ENCODE measurements at places on chromosomes 12 and 14.

DNA sequence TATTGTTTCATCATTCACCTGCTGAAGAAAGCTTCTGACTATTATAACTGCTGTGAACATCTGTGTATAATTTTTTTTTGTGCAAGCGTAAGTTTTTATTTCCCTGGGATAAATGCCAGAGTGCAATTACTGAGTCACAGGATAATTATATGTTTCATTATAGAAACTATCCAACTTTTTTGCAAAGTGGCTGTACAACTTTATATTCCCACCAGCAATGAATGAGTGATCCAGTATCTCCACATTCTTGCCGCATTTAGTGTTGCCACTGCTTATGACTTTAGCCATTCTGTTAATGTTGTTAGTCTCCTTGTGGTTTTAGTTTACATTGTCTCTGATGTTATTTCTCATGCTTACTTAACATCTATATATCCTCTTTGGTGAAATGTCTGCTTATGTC, 88.1 kb upstream of the CCDC175 start:
- DNase-seq: no peak

DNA sequence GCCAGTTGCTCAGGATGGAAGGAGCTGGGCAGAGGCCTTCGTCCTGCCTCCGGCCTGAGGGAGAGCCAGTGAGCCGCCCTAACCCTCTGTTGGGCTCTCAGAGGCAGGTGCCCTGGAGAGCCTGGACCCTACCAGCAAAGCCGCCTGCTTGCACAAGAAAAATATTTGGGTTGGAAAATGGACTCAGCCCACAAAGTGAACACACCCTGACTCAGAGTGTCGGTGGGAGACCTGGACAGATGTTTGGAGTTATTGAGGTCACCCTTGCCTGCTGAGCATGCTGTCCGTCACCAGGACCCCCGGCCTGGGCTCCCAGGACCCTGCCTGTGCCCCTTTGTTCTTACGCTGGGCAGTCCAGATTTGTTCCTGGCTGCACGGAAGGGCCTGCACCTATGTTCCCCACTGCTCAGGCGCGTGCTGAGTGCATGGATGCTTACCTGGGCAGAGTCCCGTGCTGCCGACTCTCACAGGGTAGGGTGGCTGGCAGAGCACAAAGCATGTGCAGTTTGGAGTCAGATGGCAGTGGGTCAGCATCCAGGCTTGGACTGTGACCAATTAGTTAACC, 22.4 kb downstream of the FAM181A start:
- no peak for DNase-seq

DNA sequence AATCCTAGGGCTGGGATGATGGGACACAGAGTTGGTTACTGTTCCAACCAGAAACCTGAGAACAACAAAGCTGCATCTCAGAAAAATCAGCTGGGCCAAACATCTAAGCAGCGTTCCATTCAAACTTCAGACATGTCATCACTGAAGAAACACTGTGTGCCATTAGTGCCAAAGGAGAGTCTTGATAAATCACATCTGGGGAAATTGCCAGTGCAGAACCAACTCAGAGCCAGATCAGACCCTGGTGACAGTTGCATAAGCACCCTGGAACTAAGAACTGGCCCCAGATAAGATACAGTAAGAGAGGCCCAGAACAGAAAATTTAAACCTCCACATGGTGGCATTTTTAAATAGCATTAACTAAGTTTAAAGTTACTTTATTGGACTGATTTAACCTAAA, 482.8 kb downstream of the PRKD1 start:
- DNase-seq: no peak

- DNase-seq: no peak
Measured at GRCh38 chr12:69068448-69068847, 135.5 kb upstream of the CPM start.

GRCh38 chr14:96751505-96751904, 45.7 kb upstream of the VRK1 start:
- no peak for DNase-seq

DNA sequence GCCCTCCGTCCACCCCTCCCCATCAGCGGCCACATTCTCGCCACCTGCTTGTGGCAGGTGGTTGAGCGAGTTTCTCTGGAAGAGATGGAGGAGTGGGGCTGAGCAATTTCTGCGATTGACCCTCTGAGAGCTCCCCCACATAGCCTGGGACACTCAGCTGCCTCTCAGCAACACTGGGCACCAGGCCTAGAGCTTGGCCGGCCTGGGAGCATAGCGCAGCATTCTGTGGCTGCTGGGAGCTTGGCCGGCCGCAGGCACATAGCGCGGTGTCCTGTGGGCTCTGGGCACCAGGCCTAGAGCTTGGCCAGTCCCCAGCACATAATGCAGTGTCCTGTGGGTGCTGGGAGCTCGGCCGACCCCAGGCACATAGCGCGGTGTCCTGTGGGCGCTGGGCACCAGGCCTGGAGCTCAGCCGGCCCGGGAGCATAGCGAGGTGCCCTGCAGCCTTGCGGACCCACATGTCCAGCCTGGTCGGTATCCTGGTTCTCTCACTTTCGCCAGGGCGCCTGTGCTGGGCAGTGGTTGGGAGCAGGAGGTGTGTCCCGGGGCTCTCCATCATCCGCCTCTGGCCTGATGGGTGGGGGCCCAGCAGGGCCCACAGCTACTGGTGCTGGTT, 43.8 kb downstream of the LRCOL1 start:
- DNase-seq: no peak

DNA sequence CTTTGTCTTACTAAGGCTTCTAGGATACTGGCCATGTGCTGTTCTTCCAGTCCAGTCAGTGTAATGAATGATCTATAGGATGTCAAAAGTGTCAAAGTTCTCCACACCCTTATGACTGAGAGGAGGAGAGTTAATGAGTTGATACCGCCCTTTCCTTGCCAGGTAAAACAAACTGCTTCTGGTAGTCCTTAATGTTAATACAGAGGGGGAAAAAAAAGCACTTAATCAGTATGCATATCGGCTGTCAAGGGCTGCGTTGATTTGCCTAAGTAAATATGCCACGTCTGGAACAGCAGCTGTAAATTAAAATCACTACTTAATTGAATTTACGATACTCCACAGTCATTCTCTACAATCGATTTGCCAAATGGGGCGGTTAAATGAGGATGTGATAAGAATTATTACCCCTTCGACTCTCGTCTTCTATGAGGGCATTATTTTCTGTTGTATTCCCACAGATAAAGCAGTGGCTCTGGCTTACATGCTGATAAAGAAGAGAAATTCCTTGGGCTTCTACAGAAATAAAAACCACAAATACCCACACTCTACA, 416.0 kb downstream of the KCNH5 start:
- DNase-seq: no peak

DNA sequence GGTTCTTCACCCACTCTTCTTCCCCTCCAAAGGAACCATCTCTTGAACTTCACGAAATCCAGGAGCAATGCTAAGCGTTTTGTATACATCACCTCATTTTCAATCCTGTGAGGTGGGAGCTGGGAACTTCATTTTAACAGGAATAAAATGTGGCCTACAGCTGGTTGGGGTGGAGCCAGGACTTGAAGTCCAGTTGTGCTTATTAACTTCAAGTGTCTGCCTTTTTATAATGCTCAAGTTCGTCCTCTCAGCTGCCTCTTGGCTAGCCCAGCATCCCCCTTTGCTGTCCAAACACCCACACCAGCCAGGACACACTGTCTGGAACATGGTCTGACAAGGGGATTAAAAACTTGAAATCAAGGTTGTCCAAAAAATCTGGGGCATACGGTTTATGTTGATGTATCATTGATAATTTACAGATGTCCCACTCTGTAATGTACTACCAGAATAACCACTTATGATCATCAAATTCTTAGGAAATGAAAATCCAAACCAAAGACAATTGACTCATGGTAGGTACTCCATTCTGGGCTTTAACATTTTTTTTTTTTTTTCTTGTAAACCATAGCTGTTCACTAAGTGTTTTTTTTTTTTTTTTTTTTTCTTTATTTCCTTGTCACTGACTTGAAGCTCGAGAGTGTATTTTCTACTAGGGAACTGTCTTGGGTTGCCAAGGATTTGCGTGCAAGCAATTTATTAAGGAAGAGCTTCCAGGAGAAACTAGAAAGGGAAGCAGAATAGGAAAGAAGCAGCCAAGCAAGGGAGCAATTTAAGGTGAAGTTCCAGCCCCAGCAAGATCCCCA, 252.3 kb downstream of the EFCAB11 start:
- no peak for DNase-seq

GRCh38 chr12:120041386-120042231, 52.6 kb downstream of the BICDL1 start:
- no peak for DNase-seq

GRCh38 chr14:104201063-104201462, 62.7 kb downstream of the KIF26A start:
- no peak for DNase-seq

DNA sequence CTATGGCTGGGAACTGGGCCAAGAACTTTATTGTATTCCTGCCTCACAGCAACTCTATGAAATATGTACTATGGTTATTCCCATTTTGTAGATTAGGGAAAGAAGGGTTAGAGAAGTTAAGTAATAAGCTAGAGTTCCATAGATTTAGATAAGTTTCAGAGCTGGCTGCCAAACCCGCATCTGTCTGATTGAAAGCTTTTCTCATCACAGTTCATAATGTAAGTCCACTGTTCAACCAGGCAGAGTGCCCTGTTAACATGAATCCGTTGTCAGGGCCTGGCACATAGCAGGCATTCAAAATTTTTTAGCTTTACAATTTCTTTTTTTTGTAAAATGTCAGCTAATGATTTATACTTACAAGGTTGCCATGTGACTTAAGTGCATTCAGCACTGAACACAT, 467.3 kb downstream of the NRXN3 start:
- no peak for DNase-seq

DNA sequence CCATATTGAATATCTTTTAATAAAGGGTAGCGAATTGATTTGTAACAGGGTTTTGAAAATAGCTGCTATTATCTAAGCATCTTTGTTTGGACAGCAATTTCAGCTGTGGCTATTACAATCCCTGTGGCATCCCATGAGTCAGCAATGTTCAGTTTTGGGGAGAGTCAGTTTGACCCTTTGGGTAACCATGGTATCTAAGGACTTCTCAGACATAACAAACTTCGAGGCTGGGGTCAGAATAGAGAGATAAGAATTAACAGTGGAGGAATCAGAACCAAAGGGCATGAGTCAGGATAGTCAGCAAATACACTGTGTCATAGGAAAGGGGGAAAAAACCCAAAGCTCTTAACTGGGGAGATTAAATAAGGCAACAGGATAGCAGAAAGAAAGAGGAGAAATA, 11.7 kb upstream of the PTHLH start:
- no peak for DNase-seq

- DNase-seq: no peak
Measured at GRCh38 chr14:41167040-41167439, 439.6 kb upstream of the LRFN5 start.

DNA sequence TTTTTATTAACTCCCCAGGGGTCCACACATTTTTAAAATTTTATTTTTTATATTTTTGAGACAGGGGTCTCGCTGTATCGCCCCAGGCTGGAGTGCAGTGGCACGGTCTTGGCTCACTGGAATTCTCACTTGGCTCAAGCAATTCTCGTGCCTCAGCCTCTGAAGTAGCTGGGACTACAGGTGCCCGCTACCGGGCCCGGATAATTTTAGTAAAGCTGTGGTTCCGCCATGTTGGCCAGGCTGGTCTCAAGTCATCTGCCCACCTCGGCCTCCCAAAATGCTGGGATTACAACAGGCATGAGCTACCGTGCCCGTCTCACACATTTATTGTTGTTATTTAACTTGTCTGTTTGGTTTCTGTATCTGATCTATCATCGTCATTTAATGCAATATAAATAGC, 307.4 kb downstream of the TMTC2 start:
- no peak for DNase-seq

GRCh38 chr14:53790731-53791500, 165.7 kb downstream of the BMP4 start:
- DNase-seq: no peak

DNA sequence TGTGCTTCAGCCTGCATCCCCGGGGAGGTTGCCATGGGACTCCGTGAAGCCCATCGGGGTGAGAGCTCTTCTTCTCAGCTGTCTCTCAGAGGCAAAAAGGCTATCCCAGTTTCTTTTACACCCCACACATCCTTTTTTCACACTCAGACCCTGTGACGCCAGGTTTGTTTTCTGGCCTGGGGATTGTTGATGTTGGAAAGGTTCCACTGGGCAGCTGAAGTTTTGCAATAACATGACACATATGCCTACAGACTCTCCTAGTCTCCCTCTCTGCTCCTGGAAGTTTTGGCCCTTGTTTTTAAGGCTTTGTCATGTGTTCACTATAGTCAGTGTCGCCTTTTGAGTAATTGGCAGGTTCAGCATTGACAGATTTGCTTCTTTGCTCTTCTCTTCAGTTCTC, 118.6 kb downstream of the SMOC1 start:
- no peak for DNase-seq

GRCh38 chr12:59040043-59040442, 119.7 kb upstream of the LRIG3 start:
- DNase-seq: no peak

- DNase-seq: no peak
Measured at GRCh38 chr14:94724993-94725392, 44.9 kb downstream of the GSC start.

GRCh38 chr14:94421316-94421715, 31.3 kb downstream of the SERPINA11 start:
- no peak for DNase-seq

- DNase-seq: no peak
Measured at GRCh38 chr12:26214121-26214520, 18.7 kb downstream of the SSPN start.

DNA sequence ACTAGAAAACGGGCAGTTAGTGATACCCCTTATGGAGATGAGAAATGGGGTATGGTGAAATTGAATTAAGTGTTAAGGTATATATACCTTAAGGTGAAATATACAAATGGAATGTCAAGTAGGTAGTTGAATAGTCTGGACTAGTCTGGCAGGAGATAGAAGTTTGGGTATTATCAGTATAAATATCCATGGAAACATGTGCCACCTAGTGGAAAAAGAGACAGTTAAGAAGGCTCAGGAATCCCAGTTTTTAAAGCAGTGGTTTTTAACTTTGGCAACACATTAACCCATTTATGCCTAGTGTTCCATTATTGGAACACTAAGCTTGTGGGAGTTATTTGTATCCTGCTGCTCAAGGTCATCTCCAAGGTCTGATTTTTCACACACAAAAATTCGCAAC, 38.6 kb upstream of the TPH2 start:
- DNase-seq: no peak

- no peak for DNase-seq
Measured at GRCh38 chr12:53738406-53739213, 11.4 kb upstream of the CALCOCO1 start.

GRCh38 chr12:42213023-42213422, 25.0 kb downstream of the YAF2 start:
- no peak for DNase-seq

- DNase-seq: no peak
Measured at GRCh38 chr12:52063082-52063924, 6.5 kb upstream of the ATG101 start.

GRCh38 chr12:128803788-128804187, 20.0 kb downstream of the SLC15A4 start:
- DNase-seq: no peak
